ENCODE measurements at places on chromosomes 11 and 22. TPM values are rescaled to one million over a fixed set of nuclear protein-coding genes. Genes with fewer than 3 reads are reported as not detected.
A peak's percentile ranks its signal among the peaks of the same experiment; 100 is the strongest.

GRCh38 chr11:40405614-40406013 lies 1053.8 kb downstream of the LRRC4C start:
- no peak for DNase-seq

GRCh38 chr22:25045159-25045558 lies 92.6 kb downstream of the KIAA1671 start:
- DNase-seq: no peak

- no peak for DNase-seq
Observed at GRCh38 chr11:12628314-12628713, 45.9 kb upstream of the TEAD1 start.

GRCh38 chr22:23745791-23746190 lies 5.1 kb downstream of the ZNF70 start:
- no peak for DNase-seq

DNA sequence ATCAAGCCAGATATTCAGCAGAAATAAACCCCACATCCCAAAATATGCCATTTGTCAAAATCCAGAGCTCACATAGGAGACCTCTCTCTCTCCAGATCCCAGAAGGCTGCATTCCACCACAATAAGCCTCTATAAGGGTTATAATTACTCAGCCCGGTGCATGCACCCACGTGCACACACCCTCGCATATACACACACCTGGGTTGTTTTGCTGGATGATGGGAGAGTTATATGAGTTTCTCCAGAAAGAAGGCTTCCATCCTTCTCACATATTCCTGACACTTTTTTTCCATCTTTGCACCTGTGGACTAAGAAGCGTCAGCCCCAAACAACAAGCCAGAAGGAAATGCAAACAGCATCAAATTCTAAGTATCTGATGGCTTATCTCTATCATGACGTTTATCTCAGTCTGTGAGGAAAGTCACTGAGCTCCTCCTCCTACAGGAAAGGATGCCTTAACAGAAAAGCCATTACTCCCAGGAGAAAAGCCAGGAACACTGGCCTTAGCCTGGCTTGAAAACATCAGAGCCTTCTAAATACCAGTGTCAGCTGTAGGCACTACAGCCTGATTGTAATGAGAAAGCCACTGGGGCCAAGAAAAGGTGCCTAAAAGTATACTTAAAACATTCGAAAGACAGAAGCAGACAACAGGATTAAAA lies 253.2 kb downstream of the LARGE1 start:
- no peak for DNase-seq

DNA sequence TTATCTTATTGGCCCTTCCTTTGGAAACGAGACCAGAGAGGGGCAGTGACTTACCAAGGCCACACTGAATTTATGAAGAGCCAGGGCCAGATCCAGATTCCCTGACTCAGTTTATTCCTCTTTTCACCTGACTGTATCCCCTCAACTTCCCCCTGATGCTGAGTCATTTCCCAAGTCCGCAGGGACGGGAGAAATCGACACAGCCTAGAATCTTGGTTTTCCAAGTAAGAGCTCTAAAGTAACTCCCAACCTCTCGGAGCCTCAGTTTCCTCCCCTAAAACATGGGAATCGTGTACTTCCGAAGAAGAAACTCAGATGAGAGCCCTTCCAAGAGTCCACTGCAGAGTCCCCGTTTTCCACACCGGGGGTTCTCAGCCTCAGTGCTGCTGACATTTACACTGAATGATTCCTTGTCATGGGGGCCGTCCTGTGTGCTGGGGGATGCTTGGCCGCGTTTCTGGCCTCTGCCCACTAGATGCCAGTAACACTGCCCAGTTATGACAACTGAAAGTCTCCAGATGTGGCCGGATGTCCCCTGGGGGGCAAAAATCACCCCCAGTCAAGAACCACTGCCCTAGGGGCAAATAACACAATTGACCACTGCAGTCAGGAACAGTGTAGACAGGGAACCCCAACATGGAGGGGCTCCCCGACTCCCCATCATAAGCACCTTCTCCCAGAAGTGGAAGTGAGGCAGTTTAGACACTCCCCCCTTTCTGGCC lies 11.2 kb downstream of the MPST start:
- no peak for DNase-seq

DNA sequence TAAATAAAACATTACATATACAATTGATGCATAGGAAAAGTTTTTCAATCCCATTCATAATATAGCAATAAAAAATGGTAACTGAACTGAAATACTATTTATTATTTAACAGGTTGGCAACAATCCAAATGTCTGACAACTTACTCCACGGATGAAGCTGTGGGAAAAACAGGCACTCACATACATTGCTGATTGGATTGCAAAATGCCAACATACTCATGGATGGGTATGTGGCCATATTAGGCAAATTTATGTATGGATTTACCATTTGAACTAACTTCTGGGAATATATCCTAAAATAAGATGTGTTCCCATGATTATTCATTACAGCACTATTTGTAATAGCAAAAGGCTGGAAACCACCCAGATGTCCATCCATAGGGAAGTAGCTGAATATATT lies 3.2 kb upstream of the BIRC2 start:
- no peak for DNase-seq

GRCh38 chr11:44868021-44868420 lies 82.7 kb downstream of the TP53I11 start:
- no peak for DNase-seq

DNA sequence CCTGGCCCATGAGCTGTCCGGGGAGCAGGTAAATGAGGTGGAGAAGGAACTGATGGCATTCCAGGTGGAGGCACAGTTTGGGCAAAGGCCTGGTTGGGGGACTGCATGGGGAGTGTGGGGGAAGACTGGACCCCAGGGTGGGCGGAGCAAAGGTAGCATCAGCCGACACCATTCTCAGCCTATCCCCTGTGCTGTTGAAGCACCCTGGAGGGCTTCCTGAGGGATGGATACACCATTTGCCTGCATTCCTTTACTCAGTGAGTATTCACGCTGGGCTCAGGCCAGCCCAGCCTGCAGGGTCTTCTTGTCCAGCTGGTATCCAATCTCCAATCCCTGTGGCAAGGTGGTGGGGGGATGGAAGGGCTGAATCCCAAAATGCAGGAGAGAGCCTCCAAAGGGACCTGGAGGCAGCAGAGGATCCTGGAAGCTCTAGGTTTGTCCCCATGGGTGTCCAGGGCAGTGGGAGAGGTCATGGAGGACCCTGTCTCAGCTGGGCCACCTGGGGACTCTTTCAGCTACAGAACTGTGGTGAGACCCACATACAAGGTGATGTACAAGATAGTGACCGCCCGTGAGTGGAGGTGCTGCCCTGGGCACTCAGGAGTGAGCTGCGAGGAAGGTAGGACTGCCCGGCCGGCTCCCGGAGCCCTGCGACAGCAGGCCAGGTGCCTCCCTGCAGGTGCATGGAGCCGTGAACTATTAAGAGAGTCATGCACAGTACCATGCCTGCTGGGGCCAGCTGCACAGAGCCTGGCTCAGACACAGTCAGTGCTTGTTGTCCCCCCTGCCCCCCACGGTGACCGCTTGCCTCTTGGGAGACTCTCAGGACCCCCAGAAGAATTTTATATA lies 9.5 kb downstream of the EMID1 start:
- DNase-seq: no peak

DNA sequence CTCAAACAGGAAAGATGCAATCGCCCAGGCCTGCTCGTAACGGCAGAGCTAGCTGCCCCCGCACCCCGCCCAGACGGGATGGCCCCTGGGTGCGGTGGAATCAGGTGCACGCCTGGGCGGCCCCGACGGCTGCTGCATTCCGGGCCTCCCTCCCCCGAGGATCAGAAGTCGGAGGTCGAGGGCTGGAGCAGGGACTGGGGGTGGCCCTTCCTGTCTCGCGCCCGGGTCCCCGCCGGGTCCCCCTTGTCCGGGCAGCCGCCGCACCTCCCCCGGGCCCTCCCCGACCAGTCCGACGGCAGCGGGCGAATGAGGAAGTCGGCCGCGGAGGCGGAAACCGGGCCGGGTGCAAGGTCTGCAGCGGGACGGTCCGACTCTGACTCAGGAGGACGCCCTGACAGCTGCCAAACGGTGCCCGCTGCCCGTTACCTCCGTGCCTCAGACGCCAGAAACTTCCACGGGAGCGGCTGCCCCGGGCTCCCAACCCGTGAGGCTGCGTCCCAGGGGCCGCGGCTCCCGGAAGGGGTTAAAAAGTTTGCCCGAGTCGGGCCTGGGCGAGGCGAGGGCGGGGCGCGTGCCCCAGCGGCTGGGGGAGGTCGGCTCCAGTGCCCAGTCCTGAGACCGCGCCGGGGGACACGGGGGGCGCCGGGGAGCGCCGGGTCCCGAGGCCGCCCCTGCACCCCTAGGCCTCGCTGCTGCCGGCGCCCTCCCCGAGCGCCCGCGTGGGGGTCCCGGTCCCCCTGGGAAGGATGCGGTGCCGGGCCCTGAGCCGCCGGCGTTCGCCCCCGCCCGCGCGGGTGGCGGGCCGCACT lies 663 bp downstream of the MYH9 start:
- DNase-seq: peak; percentile 60

Gene PKDREJ
- not detected for total RNA-seq

Gene ENTHD1
- total RNA-seq: not detected

Gene ABCG4
- not detected for total RNA-seq

Gene OR10A2
- total RNA-seq: not detected

Gene FLRT1
- total RNA-seq: not detected

Gene TRPM5
- total RNA-seq: not detected

Gene HBE1
- total RNA-seq: not detected

Gene SYT12
- total RNA-seq: not detected

Gene MPZL2
- total RNA-seq: 7.9 TPM
